ENCODE measurements at places on chromosomes 2 and 18. TPM values are rescaled to one million over a fixed set of nuclear protein-coding genes. Genes with fewer than 3 reads are reported as not detected.

- H3K27ac ChIP-seq, result peak overlapping the region; percentile 82
- DNase-seq, result no peak
Measured at GRCh38 chr2:35114765-35115164, 1240.8 kb upstream of the CRIM1 start.

DNA sequence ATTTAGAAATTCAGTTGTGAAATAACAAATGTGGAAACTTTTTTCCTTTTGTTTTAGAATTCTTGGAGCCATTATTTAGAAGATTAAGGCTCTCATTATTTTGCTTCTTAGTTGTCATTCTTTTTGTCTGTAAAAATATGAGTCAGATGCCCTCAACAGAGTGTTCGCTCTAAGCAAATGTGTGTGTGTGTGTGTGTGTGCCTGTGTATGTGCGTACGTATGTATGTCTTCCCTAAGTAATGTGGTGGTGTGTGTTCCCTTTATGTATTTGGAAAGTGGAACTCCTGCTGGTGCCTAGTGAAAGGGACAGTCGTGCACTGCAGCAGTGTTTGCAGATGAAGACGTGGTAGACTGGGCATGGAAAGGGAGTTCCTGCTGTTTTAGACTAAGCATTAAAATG, 27.5 kb downstream of the ZNF407 start:
- no peaks in the 10 kb centered on the region for H3K36me3 ChIP-seq
- H3K27me3 ChIP-seq, result no peaks in the 10 kb centered on the region
- no peak overlapping the region for H3K27ac ChIP-seq
- no peaks in the 10 kb centered on the region for H3K4me1 ChIP-seq

The PLEKHH2 gene
- 2.1 TPM for total RNA-seq

The MRO gene
- total RNA-seq, result 0.23 TPM

DNA sequence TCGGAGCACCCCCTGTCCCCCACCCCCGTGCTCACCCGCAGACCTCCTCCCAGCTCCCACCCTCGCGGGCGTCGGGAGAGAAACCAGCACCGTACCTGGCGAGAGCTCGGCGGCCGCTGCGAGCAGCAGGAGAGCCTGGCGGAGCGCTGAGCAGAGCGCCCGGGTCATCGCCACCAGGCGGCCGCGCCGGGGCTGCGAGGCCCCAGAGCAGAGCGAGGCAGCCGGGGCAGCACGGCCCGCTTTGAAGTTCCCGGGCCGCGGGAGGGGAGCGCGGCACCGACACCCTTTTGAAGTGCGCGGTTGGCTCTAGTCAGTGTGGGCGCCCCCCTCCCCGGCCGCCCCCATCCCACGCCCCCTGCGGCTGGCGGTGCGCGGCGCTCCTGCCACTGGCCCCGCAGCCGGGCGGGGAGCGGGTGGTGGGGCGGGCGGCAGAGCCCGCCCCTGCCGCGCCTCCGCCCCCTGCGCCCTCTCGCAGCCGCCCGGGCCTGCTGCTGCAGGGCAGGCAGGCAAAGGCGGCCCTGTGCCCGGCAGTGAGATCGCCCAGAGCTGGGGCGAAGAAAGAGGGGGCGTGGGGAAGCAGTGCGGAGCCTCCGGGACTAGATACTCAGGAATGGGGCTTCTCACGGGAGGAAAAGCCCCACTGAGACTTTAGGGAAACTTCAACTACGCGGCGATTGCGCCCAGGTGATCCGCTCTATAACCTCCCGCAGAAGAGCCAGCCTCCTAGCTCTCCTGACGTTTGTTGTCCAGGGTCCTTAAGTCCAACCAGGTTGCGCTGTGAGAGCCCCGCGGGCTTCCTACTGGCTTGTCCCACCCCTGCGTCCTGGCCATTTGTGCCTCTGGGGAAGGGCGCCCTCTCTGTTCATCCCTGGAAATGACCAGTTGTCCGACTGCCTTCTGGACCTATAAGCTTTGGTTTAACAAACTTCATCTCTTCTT, at the start of gene ACVR1C:
TSS of gene ACVR1C (minus strand) at position 388 of the 939 bp plus-strand sequence. CDS start at position 168, 220 bp downstream.
- no peak within 1 kb of the TSS for H3K27ac ChIP-seq
- H3K36me3 ChIP-seq, result no peaks in the 10 kb centered on the region
- peaks cover 9% of the 10 kb centered on the region for H3K4me1 ChIP-seq
- peak within 1 kb of the TSS; percentile 97 for H3K4me3 ChIP-seq
- peak; percentile 67 for DNase-seq

GRCh38 chr2:119711352-119711751, 32.4 kb downstream of the TMEM177 start:
- H3K36me3 ChIP-seq, result no peaks in the 10 kb centered on the region
- H3K4me1 ChIP-seq, result no peaks in the 10 kb centered on the region
- DNase-seq, result no peak
- no peak overlapping the region for H3K27ac ChIP-seq
- H3K4me3 ChIP-seq, result no peak overlapping the region

- H3K36me3 ChIP-seq, result no peaks in the 10 kb centered on the region
- no peak overlapping the region for H3K27ac ChIP-seq
- no peak overlapping the region for H3K4me3 ChIP-seq
Measured at GRCh38 chr2:181128199-181128598, 147.8 kb downstream of the UBE2E3 start.

GRCh38 chr18:14767474-14767873, 19.5 kb downstream of the ANKRD30B start:
- peaks cover 8% of the 10 kb centered on the region for H3K36me3 ChIP-seq
- H3K4me1 ChIP-seq, result no peaks in the 10 kb centered on the region
- no peak overlapping the region for H3K4me3 ChIP-seq
- no peak for DNase-seq
- no peaks in the 10 kb centered on the region for H3K27me3 ChIP-seq

DNA sequence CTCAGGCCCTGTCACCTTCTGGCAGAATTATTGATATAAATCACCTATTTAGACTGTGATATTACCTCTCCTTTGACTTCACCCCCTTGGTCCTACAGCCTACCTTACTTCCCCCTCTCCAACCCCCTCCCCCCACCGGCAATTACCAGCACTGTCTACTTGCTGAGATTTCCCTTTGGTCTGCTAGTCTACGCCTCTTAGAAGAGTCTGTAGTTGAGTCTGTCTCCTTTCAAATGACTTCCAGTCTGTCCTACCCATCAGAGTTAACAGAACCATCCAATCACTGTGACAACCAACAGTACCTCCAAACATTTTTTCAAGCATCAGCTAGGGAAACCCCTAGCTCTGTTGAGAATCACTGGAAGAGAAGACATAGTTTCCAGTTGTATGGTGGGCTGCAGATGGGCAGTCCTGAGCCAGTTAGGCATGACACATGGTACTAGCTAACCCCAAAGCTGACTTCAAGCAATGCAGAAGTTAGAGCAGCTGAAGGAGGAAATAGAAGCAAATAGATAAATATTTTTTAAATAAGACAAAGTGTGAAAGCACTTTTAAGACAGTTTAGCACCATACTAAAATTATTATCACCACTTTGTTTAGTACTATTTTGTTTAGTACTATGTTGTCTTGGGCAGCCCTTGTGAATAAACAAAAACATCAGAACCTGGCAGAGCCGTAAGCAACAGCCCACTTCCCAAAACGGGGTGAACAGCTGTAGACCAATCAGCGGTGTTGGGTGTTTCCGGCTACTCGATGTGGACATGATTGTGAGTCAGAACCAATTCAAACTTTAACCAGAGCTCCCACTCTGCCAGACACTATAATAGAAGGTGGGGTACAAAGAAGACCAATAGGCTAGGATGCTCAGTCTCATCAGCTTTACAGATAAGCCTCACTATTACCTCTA, 2.7 kb upstream of the ASNSD1 start:
- no peak overlapping the region for H3K4me3 ChIP-seq
- H3K27ac ChIP-seq, result peak overlapping the region; percentile 20
- peaks cover 3% of the 10 kb centered on the region for H3K4me1 ChIP-seq
- peaks cover 10% of the 10 kb centered on the region for H3K27me3 ChIP-seq
- DNase-seq, result no peak

The RIT2 gene
- total RNA-seq, result not detected

Measured in neural crest cell (in vitro differentiated cells).